ENCODE measurements at places on chromosomes 13 and 19.

GRCh38 chr13:70027551-70027950 lies 80.1 kb upstream of the ATXN8OS start:
- no peak for DNase-seq

GRCh38 chr13:50382951-50383350 lies 367.7 kb downstream of the KCNRG start:
- no peak for DNase-seq

GRCh38 chr13:87810920-87811344 lies 139.8 kb downstream of the SLITRK5 start:
- no peak for DNase-seq

- no peak for DNase-seq
Measured at GRCh38 chr13:28093881-28094280, 6.5 kb downstream of the FLT3 start.

- DNase-seq: no peak
Measured at GRCh38 chr19:37983916-37984315, 76.9 kb downstream of the SIPA1L3 start.

GRCh38 chr13:102724923-102725322 lies 30.1 kb upstream of the METTL21C start:
- DNase-seq: peak; percentile 53

DNA sequence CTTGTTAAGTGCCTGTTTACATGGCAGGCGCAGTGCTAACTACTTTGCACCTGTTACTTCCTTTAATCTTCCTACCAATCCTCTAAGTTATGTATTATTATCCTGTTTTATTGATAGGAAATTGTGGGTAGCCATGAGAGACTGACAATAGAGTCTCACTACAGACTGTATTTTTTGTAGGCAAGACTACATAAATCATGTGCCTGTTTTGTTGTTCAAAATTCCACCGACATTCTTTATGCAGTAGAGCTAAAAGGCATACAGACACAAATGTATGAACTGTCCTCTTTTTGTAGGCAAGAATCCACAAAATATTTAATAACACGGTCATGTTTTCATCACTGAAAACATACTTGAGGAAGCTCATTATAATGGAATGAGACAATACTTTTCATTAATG lies 205.5 kb downstream of the NALCN start:
- DNase-seq: no peak

- DNase-seq: peak; percentile 25
Measured at GRCh38 chr13:36531746-36532486, 99.6 kb downstream of the CCNA1 start.

GRCh38 chr13:47437406-47437805 lies 540.6 kb upstream of the HTR2A start:
- peak; percentile 72 for DNase-seq

DNA sequence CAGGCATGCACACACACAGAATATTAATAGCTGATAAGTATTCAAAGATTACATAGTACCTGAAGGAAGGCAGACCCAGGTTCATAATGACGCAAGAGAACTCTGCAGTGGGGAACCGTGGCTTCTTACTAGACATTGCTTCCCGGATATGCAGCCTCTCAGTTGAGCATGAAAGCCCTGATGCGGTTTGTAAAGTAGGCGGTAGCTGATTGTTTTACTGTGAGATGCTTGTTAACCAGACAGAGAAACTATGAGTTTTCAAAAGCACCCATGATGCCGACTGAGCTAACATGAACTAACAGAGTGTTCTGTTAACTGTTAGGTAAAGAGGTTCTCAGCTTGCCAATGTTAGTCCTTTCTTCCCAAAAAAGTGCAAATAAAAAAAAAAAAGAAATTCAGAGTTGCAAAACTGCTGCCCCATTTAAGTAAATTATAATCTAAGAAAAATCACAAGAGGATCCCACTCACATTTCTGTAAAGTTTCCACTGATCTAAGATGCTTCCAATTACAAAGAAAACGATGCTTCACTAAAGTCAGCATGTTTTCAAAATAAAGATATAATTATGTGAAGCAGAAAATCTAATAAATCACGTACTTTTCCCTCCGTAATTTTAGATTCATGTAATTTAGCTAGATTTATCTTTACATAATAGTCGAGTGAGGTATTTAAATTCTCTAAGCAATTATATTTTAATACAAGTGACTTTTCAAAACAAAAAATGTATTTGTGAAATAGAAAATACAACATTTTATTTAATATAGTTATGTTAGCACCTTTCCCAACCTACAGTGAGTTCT lies 2.2 kb downstream of the FLT1 start:
- DNase-seq: no peak

DNA sequence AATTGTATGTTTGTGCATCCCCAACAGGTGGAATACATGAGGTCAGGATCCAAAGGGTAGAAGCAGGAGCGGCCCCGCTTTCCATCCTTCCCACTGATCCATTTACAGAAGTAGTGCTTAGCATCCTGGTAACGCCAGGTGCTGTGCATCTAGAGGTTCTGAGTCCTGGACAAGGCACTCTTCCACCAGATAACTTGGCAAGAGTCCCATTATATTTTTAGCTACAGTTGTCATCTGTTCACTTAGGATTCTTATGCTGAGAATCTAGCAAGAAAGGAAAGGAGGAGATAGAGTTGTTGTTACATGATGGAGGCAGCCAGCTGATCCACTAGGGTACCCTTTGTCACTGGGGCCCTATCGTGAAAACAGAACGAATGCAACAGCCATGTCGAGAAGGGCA lies 389.5 kb upstream of the ZNF507 start:
- DNase-seq: no peak

DNA sequence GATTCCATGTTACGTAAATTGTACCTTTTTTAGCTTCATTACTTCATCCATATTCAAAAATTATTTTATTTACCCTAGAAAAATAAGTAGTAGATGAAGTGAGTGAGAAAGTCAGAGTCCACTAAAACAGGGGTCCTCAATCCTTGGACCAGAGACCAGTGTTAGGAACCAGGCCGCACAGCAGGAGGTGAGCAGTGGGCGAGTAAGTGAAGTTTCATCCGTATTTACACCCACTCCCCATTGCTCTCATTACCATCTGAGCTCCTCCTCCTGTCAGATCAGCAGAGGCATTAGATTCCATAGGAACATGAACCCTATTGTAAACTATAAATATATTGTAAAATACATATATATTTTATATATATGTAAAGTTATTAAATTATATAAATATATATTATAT lies 119.0 kb downstream of the PAN3 start:
- DNase-seq: no peak

- DNase-seq: peak; percentile 35
Measured at GRCh38 chr13:46721054-46721453, 75.9 kb downstream of the ESD start.

GRCh38 chr13:28754698-28755545 lies 36.2 kb upstream of the SLC46A3 start:
- peak; percentile 49 for DNase-seq

DNA sequence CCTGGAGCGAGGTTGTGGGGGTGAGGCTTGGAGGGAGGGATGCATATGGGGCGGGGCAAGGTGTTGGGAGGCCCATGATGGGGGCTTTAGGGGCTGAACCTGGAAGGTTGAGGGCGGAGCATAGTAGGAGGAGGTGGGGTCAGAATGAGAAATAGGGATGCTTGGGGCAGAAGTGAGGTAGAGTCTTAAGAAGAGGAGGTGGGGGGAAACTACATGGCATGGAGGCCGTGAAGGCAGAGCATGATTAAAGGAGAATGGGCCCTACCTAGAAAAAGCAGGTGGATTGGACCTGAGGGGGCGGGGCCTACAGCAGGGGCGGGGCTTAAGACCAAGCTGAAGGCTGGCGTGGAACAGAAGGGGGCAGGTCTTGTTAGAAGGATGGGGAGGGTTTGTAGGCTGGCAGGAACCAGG lies 799 bp downstream of the NR1H2 start:
- no peak for DNase-seq

GRCh38 chr19:47390533-47391488 lies 28.5 kb downstream of the MEIS3 start:
- DNase-seq: no peak

DNA sequence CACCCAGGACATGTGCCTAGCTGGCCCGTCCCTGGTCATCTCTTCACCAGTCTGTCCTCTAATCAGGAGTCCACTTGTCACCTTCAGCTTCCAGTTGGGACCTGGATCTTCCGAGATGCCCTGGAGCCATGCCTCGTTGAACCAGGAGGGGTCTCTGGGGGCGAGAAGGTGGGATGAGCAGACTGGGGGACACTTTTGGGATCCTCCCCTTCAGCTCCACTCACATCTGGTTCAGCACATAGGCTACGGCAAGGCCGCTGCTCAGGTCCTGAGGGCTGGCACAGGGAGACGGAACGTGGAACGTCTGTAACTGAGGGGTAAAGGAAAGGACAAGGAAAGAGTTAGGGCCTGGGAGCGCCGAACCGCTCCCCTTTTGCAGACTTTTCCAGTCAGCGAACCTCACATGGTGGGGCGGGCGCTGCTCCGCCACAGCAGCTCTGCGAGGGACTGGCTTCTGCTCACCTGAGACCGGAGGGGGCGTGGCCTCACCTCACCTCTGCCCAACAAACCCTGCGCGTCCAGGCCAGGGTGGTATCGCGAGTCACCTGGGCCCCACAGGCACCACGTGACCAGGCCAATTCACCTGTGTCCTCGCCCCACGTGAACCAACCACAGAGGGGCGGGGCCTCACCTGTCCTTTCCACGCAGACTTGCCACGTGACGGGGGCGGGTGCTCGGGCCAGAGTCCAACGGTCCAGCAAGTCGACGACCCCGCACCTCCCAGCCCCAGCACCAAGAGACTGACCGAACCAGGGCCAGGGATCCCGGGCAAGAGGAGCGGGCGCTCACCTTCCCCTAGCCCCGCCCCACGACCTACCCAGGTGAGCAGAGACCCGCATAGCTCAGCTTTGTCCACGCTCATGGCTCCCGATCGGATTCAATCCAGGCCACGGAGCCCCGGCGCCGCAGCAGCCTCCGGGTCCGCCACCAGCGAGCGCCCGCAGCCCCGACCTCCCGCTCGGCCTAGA lies at the start of gene HOOK2:
TSS of gene HOOK2 (minus strand) at position 965 of the 968 bp plus-strand sequence. CDS start at position 862, 103 bp downstream.
- no peak for DNase-seq

DNA sequence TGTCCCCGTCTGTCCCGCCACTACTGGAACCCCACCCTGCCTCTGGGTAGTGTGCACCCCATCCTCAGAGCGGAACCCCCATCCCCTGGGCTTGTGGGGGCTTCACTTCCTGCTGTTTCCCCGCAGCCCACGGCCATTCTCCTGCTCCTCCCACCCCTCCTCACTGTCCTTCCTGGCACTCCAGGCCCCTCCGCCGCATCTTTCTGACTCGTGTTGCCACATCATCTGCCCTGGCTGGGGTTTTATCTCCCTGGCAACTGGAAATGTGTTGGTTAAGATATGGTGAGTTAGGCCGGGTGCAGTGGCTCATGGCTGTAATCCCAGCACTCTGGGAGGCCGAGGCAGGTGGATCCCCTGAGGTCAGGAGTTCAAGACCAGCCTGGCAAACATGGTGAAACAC lies 37.3 kb downstream of the KDM4B start:
- DNase-seq: peak; percentile 68

- peak; percentile 78 for DNase-seq
Measured at GRCh38 chr13:97004096-97004876, 10.0 kb upstream of the OXGR1 start.

GRCh38 chr19:18464646-18465045 lies 26.7 kb upstream of the ISYNA1 start:
- peak; percentile 85 for DNase-seq

- peak; percentile 45 for DNase-seq
Measured at GRCh38 chr13:63910511-63910910, 2494.9 kb upstream of the PCDH20 start.

GRCh38 chr13:89541091-89542030 lies 1806.1 kb upstream of the MIR17HG start:
- no peak for DNase-seq

DNA sequence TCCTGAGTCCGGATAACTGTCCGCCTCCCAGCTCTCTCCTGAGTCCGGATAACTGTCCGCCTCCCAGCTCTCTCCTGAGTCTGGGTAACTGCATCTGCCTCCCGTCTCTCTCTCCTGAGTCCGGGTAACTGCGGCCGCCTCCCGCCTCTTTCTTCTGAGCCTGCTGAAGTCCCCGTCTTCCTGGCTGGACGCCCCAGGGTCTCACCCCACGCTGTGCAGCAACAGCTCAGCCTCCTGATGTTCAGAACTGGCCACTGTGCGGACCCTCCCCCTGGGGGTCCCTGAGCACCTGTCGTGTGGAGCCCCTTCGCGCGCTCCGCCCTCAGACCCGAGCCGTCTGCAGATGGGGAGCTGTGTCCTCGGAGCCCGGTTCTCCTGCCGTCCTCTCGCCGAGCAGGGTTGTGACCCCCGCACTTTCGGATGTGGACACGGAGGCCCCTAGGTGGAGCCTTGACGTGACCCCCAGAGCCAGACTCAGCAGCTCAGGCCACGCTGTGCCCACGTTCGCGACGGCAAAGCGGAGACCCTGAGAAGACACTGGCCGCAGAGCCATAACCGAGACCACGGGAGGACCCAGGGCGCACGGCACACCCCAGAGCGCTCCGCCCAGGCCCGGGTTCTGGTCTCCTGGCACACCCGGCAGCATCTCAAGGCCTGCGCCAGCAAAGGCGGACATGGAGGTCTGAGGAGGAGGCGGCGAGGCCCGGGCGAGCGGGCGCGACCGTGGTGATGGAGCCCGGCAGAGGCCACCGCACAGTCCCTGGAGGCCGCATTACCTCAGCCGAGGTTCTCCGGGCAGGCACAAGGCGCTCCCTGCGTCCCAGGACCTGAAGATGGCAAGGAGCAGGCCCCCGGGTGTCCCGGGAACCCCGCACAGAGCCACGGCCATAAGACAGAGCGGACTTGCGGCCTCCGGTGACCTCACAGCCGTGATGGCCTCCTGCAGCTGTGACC lies 15.9 kb downstream of the SBNO2 start:
- DNase-seq: no peak

GRCh38 chr13:20654156-20654555 lies 49.3 kb upstream of the IL17D start:
- DNase-seq: peak; percentile 16

GRCh38 chr13:111233080-111233479 lies 87.4 kb upstream of the TEX29 start:
- DNase-seq: no peak

DNA sequence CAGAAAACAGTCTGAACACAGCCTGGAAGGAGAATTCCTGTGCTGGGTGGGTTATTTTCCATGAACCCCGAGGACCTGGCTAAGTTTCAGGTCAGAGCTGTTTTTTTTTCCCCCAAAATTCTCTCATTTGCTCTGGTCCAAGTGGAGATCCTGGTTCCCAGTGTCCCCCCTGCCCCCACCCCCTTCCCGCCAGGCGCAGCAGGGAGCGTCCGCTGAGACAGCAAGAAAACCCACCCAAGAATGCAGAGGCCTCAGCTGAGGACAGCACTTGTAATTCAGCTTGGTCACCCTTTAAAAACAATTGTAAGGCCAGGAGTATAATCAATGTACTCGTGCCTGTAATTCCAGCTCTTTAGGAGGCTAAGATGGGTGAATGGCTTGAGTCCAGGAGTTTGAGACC lies 11.4 kb upstream of the TSPAN16 start:
- DNase-seq: no peak

Data from M059J (cell line).